ENCODE measurements at places on chromosomes 2 and 18.
A peak's percentile ranks its signal among the peaks of the same experiment; 100 is the strongest.

DNA sequence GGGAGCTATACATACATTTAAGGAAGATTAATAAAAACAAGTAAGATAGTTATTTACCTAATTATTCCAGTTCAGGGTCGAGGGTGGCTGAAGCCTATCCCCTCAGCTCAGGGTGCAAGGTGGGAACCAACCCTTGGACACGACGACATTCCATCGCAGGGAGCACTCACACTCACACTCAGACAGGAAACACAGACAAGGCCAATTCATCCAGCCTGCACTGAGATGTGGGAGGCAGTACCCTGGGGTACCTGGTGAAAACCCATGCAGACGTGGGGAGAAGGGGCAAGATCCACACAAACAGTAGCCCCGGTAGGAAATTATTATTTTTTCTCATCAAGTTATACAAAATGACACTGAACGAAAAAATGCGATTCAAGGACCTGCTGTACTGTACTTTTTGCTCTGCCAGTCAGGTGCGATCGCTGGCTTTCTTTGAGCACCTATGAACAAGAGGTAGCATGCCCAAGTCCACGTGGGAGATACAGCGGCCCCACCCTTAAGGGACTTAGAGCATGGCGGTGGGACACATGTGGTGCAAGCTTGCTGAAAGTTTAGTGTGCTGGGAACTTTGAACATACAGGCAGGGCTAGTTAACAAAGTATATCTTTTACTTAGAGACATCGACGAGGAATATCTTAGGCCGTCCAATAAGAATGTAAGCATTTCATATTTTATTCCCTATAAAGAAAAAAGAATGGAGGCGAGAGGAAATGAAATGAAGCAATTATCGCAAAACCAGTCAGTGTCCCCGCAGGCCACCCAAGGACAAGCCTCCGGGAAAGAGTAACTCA is 624 bp downstream of the METTL8 start:
- DNase-seq: no peak

- DNase-seq: no peak
These were observed 673.4 kb downstream of the SLC4A3 start for GRCh38 chr2:220300806-220301205.

DNA sequence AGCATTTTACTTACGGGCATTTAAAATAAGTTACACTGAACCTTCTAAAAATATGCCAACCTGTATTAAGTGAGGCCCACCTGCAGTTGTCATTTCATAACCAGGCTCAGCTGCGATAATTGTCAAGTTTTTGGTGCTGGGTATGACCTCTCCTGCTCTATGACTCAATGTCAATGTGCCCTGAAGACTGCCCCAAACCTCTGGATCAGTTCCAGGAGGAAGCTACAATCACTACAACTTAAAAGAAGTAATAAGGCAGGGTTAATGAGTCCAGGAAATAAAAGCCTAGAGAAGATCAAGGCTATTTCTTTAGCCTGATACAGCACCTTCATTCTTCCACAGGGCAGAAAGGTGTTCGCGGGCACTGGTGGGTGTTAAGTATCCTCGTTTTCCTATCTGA is 22.9 kb downstream of the POLR1A start:
- no peak for DNase-seq

DNA sequence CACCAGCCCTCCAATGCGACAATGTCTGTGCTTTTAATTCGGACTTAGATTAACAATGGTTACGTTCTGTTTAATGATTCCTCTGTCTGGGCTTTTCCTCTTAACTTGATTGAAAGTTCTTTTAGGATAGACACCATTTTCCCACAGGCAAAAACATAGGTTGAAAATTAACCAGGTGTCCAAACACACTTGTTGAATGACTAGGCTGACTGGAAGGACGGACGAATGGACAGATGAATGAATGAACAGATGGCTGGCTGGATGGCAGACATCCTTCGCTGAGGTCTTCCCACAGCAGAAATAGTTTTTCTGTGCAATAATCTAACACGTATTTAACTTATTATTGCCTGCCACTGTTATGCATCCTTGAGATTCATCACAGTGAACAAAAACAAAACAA is 298.8 kb downstream of the SRBD1 start:
- no peak for DNase-seq

- DNase-seq: peak; percentile 59
These were observed 14.6 kb upstream of the AFG3L2 start for GRCh38 chr18:12391487-12392165.

DNA sequence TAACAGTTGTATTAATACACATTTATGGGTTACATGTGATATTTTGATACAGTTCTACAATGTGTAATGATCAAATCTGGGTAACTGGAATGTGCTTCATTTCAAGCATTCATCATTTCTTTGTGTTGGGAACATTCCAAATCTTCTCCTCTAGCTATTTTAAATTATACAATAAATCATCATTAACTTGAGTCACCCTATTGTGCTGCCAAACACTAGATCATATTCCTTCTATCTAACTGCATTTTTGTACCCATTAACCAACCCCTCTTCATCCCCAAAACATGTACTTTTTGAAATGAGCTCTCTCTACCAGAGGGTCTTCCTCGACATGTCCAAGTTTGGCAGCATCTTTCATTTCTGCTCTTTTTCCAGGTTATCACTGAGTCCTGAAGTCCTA is 81.1 kb upstream of the TTC39C start:
- no peak for DNase-seq

DNA sequence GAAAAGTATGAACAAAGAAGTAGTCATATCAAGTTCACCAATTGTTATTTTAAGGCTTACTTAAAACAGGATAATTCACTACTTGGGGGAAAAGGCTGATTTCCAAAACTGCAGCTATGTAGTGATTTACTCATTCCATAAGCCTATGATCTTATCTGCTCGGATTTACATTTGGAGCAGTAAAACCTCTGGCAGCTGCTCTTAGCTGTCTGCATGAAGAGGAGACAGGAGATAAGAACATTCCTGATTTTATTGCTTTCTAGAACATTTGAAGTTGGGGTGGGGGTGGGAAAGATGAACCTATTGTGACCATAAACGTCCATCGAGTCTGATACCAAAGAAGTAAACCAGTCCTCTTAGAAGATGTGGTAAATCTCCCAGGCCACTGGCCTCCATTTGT is 120.9 kb downstream of the MMADHC start:
- DNase-seq: no peak

- DNase-seq: peak; percentile 5
These were observed 27.1 kb upstream of the BARD1 start for GRCh38 chr2:214836568-214836967.

DNA sequence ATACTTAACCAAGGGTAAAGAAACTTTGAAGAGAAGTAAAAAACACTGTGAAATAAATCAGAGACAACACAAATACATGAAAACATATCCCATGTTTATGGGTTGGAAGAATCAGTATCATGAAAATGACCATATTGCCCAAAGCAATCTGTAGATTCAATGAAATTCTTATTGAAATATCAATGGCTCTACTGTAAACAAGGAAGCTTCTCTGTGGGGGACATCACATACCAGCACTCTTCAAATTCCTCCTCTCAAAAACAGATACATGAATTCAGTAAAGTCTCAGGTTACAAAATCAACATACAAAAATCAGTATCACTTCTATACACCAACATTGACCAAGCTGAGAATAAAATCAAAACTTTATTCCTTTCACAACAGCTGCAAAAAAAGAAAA is 63.5 kb upstream of the CNTNAP5 start:
- DNase-seq: peak; percentile 66

DNA sequence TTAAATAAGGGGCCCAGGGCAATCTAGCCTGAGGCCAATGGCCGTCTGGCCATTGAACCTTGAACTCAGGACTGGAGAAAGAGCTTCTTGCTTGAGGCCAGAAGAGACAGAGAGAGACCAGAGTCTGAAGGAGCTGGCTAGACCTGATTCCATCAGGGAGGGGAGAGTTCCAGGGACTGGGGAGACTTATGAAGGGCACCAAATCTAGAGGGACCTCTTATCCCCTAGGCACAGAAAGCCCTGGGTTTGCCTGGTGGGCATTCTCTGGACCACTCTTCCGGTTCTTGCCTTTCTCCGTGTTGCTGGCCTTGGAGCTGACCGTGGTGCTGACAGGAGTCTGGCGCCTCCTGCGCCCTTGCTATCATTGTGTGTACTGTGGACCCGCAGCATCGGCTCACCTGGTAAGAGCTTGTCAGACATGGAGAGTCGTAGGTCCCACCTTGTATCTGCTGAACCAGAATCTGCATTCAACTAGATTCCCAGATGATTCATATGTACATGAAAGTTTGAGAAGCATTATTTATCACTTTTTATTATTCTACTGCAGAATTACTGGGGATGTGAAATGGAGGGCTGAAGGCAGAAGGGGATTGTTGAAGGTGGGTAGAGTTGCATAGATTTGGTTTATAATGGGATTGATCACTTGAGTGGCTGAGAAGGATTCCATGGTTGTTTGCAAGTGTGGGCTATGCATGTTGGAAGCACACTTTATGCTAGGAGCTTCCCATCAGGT is 4.3 kb upstream of the TRPM8 start:
- DNase-seq: no peak

DNA sequence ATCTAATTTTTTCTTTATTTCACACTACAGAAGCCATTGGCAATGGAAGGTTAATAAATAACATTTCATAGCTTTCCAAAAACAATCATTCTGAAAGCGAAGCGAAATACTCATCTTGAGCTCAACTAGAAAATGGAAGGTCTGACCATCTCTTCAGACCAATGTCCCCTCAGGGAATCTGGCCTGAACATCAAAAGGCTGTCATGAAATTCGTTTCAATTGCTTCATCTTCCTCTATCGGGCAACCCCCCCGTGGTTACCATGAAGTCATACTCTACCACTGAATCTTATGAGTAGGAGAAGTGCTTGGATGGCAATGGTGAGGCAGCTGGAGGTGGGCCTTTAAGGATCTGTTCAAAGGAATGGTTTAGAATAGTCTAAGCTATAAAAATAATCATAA is 22.9 kb upstream of the CYTIP start:
- no peak for DNase-seq

- no peak for DNase-seq
These were observed 191.3 kb upstream of the KCNJ3 start for GRCh38 chr2:154507186-154507585.

DNA sequence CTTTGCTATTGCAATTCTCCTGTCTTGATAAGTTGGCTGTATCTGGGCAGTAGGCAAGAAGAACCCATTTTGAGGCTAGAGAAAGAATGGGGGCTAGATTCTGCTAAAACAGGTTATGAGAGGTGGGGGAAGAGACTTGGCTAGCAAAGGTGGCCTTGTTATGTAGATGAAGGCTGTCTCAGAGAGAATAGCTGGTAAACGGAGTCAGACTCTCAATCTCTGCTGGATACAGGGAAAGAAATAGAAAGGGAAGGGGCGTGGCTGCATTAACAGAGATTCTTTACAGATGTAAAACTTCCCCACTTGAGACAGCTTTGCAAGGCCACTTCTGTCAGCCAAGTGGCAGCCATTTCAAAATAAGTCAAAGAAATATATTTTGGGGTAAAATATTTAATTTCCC is 38.1 kb upstream of the ARHGAP25 start:
- DNase-seq: no peak

GRCh38 chr2:69466728-69467127 is 29.5 kb upstream of the NFU1 start:
- DNase-seq: no peak

DNA sequence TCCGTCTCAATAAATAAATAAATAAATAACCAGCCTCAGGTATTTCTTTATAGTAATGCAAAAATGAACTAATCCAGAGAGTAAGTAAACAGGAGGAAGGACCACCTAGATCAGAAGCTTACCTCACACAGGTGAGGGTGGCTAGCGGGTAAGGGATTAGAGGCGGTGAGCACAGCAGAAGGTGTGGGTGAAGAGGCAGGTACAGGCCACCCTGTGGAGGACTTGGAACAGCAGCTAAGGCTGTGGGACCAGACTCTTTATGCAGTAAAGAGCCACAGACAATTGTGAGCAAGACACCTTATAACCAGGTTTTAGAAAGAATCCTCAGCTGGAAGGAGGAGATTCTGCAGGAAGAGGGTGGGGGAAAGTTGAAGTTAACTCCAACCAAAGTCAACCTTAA is 34.2 kb upstream of the TTR start:
- DNase-seq: no peak

DNA sequence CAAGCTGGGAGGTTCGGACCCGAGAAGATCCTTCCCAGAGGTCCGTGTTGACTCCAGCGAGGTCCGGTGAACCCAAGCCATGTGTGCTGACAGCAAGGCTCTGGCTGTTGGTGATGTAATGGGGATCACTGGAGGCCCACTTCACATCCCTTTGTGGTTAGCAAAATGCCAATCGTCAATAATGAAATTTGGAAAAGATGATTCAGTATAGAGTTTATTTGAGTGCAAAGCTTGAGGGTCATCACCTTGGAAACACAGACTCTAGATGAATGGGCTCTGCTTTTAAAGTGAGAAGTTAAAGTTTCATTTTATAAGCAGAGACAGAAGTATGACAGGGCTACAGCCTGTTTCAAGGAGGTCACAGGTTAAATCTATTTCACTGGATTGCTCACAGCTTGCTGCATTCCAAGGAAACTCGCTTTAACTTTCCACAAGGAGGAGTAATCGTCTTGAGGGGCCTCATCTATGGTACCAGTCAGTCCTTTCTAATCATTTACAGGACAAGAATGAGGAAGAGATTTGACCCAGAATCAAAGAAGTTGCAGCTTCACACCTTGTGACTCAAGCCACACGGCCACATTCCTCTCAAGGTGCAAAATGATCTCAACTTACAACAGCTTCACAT is 140.5 kb downstream of the TPO start:
- DNase-seq: no peak

DNA sequence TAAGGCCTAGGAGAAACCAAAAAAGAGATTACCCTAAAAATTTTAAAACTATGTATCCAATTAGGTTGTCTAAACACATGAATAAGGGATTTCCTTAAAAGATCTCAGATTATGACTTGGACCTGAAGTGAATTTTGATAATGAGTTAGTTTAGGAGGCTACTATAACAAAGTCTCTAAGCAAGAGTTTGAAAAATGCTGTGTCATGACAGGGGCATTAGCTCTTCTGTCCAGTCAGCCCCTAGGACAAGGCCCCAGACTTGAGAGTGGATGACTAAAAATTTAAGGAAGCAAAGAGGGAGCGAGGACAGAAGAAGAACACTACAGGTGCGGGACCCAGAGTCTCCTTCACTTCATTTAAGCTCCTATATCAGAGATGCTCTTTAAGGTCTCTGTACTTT is 135.9 kb downstream of the DTNB start:
- no peak for DNase-seq

DNA sequence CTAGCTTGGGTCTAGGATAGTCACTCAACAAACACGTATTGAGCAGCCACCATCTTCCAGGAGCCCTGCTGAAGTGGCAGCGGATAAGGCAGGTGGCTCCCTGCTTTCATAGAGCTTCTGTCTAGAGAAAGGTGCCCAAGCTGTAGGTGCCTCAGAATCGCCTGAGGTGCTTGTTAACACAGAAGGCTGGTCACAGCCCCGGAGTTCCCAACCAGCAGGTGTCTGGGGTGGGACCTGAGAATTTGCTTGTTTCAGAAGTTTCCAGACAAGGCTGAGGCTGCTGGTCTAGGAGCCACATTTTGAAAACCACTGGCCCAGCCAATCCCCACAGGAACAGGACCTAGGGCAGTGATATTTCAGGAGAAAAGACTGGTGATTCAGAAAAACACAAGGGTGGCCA is 45.3 kb upstream of the SMAD7 start:
- no peak for DNase-seq

- DNase-seq: no peak
These were observed 16.7 kb upstream of the DUSP2 start for GRCh38 chr2:96161898-96162297.

All from foreskin melanocyte (primary cell).